Left forelimb (tissue), 1 donor: ENCODE measurements at places on chromosomes 1 and 21.

- no peak for DNase-seq
Measured at GRCh38 chr1:71753746-71754145, 528.6 kb downstream of the NEGR1 start.

GRCh38 chr1:90964444-90965035 lies 57.3 kb downstream of the ZNF644 start:
- no peak for DNase-seq

DNA sequence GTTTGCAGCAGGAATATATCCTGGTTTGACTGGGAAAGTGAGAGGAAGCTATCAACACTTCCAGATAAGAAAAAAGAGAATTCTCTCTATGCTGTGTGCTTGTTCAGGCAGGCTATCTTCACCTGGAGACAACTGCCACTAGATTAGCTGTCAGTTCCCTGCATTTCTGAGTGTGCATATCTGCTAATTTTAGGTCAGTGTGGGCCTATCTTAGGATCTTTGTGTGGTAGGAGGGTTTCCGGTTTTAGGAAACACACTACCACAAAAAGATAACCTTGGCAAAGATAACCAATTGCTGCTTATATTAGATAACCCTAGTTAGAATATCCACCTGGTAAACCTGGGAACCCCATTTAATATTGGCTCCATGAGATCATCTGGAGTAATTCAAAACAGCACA lies 22.5 kb upstream of the GBP5 start:
- no peak for DNase-seq

GRCh38 chr1:154849645-154850131 lies 20.4 kb downstream of the KCNN3 start:
- no peak for DNase-seq

DNA sequence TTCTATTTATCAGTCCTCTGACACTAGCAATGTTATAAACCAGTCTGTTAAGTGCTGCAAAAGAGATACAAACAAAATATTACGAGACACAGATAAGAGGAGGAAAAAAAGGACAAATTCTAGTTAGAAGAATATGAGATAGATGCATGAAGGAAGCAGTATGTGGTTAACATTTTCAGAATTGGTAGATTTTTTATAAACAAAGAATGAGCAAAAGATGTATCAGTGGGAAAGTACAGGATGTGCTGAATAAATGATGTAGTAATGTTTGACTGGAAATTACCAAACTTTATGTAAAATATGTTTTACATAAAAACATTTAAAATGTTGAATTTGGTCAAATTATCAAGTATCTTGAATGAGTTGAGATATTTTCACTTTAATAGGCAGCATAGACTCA lies 574.2 kb downstream of the NUF2 start:
- no peak for DNase-seq

DNA sequence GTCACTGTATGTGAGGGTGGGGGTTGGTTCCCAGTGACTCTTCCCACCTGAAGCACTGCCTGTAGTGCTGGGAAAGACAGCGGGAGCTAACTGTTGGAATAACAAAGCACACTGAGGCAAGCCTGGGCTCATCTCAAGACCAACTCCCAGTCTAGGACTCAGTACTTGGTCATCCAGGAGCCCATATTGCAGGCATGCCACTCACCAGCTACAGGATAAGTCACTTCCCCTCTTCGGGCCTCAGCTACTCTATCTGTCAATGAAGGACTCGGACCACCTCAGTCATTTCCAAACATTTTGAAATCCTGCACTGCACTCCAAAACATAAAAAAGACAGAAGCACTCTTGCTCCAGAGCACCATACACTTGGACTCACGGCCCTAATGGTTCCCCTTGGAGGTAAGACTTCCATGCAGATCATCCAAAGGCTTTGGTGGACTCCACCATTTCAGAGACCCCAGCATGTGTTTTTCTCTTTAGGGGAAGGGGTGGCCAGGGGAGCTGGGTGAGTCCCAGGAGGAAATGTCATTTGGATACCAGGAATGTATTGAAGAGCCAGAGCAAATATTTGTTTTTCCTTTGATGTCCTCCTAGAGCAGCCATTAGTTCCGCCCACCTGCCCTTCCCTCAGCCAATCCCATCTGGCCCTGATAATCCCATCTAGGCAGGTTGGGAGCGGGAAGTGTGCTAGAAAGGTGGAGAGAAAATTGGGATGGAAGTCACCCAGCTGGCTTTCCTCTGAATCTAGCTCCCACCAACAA lies 3.1 kb downstream of the NUAK2 start:
- DNase-seq, result no peak

DNA sequence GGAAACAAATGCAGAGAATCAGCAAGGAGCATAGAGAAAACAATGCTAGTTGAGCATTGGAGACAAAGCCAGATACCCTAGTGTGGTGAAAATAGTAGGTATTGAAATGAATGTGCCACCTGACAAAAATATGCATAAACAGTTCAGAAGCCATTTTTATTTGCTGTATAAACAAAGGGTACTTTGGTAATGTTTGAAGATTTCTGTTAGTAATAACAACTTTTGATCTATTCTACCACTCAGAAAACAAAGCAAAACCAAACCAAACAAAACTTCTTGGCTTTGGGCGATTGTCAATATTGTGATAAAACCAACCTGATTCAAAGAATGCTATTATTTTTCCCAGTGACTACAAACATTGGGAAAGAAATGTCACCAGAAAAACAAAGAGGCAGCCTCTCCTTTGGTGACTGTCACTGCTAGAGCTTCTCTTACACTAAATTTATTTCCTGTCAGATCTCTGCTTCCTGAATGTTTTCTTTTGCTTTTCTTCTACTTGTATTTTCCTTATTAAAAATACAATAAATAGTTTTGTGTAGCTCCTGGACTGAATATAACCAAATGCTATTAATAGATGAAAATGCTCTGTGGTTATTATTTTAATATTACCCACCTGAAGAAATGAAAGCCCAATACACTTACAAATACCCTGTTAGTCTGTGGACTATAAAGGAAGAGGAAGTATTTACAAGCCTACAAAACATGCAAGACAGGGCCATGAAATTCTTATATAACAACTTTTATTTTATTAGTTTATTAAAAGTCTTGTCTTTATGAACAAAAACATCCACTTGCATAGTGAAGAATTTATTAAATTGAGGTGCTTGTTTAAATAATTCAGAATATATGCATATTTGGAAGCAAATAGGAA lies 5.7 kb downstream of the ATP6V1G3 start:
- DNase-seq, result no peak

DNA sequence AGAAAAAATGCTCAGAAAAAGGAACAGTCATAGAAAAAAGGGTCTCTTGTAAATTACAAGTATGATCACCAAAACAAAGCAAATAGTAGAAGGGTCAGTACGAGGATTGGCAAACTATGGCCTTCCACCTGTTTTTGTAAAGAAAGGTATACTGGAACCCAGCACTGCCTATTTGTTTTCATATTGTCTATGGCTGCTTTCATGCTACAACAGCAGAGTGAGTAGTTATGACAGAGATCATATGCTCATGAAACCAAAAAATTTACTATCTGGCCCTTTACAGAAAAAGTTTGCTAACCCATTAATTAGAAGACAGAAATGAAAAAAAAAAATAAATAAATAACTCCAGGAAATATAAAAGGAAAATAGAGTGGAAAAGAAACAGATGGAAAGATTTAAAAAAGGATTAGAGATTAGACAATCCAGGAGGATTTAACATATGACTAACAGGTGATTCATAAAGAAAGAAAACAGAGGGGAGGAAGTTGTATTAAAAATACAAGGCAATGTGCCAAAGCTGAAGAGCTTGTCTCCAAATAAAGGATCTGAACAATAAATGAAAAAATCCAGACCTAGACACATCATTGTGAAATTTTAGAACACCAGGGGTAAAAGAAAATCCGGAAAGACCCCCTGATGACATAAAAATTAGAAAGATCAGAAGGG lies 108.5 kb upstream of the SERTAD4 start:
- DNase-seq, result no peak

GRCh38 chr21:40155563-40155962 lies 288.3 kb downstream of the PCP4 start:
- DNase-seq, result no peak

DNA sequence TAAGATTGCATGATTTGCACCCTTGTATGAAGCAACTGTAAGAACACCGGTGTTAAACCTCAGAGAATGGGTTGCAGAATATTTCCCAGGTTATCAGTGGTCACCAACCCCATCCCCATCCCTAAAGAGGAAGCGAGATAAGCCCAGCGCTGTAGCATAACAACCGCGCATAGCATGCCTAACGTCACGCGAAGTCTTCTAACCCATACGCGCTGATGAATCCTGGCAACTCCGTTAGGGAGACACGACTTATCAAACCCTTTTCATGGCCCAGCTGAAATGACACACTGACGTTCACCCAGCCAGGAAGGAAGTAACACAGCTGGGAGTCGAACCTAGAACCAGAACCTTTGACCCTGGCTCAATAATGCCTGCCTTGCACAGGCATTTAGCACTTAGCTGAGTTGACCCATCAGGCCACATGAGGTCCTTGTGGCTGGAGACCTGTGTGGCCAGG lies 24.2 kb downstream of the TMEM51 start:
- no peak for DNase-seq

DNA sequence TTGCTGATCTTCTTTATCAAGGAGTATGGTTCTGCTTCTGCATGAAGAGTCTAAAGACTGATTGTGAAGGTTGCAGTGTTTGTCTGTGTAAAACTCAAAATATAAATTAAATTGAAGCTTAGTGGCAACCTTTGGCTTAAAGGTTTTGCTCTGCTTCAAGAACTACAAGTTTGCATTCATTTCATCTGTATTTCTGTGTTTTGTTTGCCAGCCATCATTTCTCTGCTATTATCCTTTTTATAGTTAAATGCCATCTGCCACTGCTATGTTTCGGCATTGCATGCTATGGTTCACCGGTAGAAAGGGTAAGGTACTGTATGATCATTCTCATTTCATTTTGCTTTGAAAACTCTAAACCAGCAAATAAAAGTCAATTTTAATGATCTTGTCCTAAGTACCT lies 52.9 kb downstream of the OSBPL9 start:
- no peak for DNase-seq

DNA sequence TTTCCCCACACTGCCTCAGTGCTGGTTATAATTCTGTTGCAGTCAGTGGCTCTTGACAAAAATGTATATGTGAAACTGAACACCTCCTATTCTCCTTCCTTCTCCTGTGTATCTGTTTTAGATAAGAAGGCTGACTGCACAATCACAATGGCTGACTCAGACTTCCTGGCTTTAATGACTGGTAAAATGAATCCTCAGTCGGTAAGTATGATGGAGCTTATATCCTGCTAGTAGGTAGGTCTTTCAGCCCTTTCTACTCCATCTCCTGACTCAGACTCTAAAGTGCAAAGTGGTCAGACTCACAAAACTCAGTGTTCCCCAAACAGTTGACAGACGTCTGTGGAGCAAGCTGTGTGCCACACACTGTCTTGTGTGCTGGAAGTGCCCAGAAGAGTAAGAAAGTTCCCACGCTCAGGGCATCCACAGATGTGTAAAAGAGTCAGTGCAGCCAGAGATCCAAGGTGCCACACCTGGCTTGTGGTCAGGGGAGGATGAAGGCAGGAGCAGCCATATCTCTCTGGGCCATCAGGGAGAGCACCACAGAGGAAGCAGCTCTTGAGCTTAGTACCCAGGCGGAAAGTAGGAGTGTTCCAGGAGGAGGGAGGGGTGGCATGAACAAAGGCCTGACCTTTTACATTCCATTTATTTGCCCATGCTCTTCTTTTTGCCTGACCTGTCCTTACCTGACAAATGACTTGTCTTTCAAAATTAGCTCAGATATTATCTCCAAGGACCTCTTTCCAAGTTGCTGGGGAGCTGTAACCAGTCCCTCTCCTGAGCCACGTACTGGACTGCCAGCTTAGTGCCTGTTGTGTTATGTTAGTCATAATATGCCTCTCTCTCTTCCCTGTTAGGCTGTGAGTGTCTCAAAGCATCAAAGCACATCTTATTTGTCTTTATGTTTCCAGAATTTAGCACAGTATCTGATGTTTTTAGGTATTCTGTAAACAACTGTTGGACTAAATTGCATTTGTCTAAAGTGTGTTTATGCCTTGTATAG lies 14.0 kb upstream of the PODN start:
- no peak for DNase-seq

DNA sequence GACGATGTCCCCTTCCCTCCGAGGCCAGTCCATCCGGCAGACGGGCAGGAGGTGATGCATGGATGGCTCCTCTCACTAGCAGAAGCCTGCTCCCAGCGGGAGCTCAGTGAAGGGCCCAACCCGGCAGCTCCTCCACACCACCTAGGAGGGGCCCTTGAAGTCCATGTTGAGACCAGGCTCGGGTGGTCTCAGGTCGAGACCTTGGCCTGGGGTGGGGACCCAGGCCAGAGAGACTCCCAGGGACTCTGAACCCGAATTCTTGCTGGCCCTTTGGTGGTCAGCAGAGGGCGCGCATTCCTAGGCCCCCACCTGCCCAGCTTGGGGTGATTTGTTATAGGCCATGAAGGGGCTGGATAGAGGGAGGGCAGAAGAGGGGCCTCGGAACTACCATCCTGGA lies 642 bp upstream of the NT5C1A start:
- DNase-seq, result no peak

GRCh38 chr1:65067491-65068201 lies 80.4 kb upstream of the AK4 start:
- DNase-seq, result peak; percentile 84

GRCh38 chr1:197691816-197692215 lies 83.5 kb downstream of the DENND1B start:
- DNase-seq, result no peak

GRCh38 chr1:236124965-236125364 lies 17.4 kb upstream of the GPR137B start:
- no peak for DNase-seq

DNA sequence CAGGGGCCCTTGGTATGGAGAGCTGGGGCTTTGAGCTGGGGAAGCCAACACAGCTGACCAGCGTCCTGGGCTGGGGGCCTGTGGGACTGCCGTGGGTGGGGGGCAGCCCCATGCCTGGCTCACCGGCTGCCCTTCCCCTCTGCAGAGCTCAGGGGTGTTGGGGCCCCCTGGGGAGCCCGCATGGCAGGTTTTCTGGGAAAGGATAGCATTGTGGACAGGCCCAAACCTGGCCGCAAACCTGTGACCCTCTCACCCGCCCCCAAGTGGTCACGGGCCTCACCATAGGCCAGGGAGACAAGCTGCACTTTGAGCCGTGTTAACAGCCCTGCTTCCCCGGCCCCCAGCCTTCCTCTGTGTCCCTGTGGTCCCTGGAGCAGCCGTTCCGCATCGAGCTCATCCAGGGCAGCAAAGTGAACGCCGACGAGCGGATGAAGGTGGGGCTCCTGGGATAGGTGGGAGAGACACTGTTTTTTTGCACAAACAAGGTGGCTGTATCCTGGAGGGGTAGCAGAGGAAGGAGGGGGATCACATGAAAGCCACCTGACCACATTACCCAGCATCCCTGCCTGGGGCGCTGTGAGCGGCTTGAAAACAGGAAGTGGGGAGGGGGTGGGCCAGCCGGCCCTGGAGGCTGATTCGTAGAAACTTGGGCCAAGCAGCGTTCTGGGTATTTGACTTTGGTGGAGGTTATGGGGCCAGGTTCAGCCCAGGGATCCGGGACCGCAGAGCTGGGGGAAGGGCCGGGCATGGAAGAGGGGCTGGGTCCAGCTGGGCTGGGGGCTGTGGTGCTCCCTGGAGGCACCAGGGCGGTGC lies 65.9 kb downstream of the PIK3CD start:
- DNase-seq, result no peak

GRCh38 chr1:59664166-59664565 lies 150.6 kb upstream of the HOOK1 start:
- no peak for DNase-seq
